Motor neuron (in vitro differentiated cells): ENCODE measurements at places on chromosomes 12 and 14.

DNA sequence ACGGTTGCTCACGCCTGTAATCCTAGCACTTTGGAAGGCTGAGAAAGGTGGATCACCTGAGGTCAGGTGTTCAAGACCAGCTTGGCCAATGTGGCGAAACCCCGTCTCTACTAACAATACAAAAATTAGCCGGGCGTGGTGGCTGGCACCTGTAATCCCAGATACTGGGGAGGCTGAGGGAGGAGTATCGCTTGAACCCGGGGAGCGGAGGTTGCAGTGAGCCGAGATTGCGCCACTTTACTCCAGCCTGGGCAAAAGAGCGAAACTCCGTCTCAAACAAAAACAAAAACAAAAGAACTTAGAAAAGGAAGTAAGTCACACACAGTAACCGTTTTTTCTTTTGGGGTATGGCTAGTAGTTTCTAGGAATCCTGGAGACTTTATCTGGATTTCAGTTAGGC is 1.7 kb upstream of the PALS1 start:
- ATAC-seq: no peak

GRCh38 chr12:129657179-129657578 is 246.6 kb downstream of the TMEM132D start:
- ATAC-seq: peak; percentile 33

GRCh38 chr12:89756194-89756584 is 47.6 kb upstream of the ATP2B1 start:
- ATAC-seq: no peak

DNA sequence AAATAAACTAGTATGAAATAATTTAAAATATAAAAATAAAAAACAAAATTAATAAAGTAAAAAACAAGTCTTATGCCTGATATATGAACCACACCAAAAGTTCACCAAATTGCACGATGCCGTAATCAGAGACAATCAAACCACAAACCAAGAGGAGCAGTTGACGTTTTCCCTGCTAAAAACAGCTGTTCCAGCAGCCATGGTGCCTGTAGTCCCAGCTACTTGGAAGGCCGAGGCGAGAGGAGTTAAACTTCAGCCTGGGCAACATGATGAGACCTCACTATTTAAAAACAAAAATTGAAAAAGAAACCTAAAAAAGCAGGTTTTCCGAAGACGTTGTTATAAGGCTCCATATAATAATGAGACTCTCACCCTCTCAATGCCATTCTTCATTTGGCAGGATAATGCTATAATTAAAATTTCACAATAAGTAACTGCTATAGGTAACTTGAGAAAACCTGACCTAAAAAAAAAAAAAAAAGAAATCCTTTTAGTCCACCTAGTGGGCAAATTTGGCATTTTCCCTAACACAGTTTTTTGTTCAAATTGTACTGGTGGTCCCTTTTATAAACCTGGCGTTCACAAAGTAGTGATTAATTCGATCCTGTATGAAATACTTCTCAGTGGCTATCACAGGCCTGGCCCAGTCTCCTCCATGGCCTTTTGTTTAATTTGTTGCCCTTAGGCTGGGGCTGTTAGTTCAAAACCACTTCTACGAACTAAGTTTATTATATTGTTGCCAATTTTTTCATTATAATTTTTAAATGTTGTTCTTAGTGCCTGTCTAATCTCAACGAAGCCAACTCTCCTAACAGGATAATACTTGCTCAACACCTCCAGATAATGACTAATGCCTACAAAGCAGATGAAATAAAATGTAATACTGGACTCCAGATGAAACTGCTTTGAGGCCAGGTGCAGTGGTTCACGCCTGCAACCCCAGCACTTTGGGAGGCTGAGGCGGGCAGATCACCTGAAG is 62.1 kb downstream of the TNFAIP2 start:
- ATAC-seq: no peak

DNA sequence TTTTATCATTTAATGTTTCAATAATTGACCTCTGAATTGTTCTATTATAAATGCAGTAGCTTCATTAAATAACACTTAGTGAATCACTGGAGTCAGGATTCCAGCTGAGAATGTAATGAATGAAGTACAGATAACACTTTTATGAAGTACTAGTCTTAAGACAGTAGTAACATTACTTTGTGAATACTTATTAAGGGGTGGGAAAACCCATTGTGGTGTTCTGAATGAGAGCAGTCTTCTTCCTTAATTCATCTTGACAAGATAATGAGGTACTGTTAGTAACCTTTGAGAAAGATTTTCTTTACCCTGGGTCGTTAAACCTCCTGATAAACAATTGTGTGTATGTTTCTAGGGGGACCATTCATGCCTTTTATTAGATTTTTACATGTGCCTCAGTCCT is 12.7 kb downstream of the NUP107 start:
- ATAC-seq: no peak

DNA sequence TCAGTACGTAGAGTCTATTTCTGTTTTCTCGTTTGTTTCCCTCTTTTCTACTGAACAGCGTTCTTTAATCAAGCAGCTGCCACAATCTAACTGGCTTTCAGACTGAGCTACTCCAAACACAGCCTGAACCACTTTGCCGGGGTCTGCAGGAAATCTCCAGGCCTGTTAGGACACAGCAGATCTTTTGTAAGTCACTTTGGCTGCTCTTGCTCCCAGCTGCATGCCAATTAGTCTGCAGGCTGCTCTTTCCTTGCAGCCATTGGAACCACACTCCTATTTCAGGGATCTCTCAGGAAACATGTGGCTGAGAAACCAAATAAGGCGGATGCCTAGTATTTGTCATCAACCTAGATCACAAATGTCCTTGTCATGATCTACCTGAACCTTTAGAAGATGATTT is 73.6 kb downstream of the TMTC1 start:
- ATAC-seq: peak; percentile 61

DNA sequence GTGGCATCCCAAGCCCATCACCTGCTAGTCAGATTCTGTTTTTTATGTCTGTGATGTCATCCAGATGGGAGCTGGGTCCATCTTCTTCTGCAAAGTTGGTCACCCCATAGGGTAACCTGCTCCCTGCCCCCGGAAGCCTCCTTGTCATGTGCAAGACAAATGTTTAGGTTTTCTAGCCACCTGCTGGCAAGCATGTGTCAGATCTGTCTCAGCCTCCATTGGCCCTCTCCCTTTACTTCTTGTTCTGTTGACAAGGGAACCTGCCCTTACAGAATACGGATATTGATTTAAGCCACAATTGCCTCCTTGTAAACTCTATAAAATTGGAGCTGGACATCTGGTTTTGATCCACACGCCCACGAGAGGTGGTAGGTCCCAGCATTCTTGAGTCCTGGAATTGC is 7.5 kb downstream of the NTF3 start:
- ATAC-seq: no peak

DNA sequence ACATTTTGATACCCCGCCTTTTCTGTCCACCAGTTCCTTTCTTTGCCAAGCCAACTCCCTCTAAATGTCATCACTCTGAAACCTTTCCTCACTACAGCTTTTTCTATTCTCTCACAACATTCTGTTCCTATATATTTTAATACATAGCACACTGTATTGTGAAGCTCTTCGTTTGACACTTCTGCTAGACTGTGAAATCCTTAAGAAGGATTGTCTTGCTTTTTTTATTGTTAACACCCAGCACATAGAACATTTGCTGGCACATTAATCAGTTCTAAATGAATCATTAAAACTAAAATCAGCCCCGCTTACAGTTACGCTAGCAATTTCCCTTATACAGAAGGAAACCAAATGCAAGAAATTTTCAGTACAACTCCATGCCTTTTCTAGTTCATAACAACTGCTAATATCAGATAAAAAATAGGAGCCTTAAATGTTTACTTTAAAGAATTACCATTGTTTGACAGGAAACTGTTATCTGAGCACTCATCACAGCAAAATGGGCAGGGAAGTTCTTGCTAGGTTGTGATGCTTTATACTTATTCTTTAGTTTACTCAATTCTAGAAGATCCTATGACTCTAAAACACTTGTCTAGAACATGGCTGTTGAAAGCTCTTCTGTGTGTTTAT is 93.5 kb downstream of the PPP1R12A start:
- no peak for ATAC-seq
